Stimulated activated memory B cell treated with anti-CD40 and anti-IgM and Interleukin-4, amounts not matched to agents 10 μg/mL and 1 μg/mL and 100 μg/mL, for 72 hours (primary cell): ENCODE measurements at places on chromosomes 7 and 10.

GRCh38 chr7:74511345-74511744 is 57.6 kb downstream of the GTF2IRD1 start:
- no peak for ATAC-seq

GRCh38 chr7:157654350-157654749 is 317.5 kb downstream of the DNAJB6 start:
- ATAC-seq: no peak

GRCh38 chr7:113015034-113015645 is 71.5 kb downstream of the GPR85 start:
- no peak for ATAC-seq

GRCh38 chr10:7409045-7409731 is 1.6 kb downstream of the SFMBT2 start:
- ATAC-seq: peak; percentile 64
